ENCODE measurements at places on chromosomes 7 and 10.
A peak's percentile ranks its signal among the peaks of the same experiment; 100 is the strongest.

DNA sequence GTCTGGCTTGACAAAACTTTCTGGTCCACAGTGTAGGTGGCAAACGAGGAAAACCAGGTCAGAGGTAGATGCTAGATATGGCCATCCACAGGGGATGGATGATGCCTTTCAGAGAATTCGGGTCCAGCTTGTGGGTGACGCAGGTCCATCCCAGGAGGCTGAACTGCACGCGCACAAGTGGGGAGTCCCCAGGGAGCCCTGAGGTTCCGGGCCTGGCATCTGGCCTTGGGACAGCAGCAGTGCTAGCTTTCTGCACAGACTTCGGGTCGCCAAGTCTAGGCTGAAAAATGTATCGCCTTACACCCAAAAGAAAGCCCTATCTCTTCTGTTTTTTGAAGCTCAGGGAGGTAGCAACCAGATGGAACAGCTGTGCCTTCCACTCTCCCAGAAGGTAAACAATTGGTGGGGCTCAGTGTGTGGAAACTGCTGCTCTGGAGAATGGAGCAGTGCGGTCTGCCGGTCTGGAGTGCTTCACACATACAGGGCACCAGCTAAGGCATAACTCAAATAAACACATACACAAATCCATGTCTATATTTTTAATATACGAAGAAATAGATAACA is 119.3 kb upstream of the ACBD5 start:
- DNase-seq, result no peak

GRCh38 chr7:30931161-30931928 is 19.7 kb downstream of the AQP1 start:
- no peak for DNase-seq

- no peak for DNase-seq
Observed at GRCh38 chr10:8060010-8060703, 5.7 kb downstream of the GATA3 start.

DNA sequence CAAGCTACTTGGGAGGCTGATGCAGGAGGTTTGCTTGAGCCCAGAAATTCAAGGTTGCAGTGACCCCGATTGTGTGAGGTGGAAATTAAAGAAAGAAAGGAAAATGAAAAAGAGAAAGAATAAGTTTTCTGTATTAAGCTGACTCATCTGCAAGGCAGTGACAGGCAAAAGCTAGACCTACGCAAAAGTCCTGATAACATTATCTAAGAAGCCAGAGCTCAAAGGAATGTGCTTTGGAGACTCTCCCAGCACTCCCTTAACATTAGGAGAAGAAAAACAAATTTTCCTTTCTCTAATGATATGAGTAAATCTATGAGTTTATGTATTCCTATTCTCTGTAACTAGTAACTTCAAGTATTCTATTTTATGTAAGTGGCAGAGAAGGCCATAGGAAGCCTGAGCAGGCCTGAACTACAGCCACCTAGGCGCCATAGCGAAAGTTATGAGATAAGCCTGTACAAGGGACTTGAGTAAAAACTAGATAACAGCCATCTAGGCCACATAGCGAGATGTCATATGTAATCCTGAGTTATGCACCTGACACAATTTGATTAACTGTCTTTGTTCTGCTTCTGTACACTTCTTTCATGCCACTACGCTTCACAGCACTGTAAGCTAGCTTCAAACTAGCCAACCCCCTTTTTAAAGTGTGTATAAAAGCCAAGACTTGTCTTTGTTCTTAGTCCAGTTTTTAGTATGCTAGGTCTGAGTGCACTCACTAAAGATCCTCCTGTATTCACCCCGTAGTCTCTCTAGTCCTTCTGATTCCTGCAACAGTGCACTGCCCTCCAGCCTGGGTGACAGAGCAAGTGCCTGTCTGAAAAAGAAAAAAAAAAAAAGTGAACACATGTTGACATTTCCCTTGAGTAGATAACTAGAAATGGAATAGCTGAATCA is 9.4 kb upstream of the ZWINT start:
- DNase-seq, result no peak

- DNase-seq, result no peak
Observed at GRCh38 chr10:22544325-22545068, 169.9 kb downstream of the PIP4K2A start.

DNA sequence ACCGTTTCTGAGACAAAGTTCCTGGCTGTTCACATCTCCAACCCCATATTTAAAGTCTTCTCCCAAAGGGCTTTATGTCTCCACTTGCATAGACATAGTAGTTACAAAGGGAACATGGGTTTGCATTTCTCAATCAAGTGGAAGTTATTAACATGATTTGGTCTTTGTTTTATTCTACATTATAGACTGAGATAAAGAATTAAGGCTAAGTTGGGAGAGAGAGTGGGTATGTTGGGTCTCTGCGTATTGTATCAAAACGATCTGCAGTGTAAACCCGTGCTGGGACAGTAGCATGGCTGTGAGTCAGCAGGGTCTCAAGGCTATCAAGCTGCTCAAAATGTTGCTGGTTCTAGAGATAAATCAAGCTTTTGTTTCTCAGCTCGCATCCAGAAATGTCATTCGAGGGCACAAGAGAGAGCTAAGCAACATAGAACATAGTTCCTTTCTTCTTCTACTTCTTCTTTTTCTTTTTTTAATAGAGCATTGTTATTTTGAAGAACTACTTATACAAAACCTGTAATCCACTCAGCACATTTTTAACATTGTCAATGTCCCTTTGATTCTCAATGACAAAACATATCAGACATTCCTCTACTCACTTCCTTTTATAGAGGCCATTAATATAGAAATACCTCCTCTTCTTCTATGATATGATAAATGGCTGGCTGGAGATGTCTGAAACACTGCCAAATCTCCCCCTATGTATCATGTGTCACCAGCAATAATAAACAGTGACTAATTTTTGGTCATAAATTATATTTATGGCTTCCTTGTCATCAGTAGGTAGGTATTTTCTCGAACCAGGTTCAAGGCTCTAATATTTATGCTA is 34.5 kb upstream of the RHOBTB1 start:
- no peak for DNase-seq

GRCh38 chr10:75398200-75398691 is 3.3 kb downstream of the ZNF503 start:
- no peak for DNase-seq

DNA sequence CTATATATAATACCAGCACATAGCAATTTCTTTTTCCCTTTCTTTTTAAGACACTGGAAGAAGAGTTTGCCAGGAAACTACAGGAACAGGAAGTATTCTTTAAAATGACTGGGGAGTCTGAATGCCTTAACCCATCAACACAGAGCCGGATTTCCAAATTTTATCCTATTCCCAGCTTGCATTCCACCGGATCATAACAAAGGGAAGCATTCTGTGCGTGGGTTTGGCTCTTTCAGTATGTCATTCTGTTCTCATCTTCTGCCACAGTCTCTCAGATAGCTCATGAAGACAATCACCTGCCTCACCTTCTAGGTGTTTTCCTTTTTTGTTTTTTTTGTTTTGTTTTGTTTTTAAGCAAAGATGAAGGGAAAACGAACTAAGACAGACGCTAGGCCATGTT is 58.6 kb downstream of the SLK start:
- no peak for DNase-seq

DNA sequence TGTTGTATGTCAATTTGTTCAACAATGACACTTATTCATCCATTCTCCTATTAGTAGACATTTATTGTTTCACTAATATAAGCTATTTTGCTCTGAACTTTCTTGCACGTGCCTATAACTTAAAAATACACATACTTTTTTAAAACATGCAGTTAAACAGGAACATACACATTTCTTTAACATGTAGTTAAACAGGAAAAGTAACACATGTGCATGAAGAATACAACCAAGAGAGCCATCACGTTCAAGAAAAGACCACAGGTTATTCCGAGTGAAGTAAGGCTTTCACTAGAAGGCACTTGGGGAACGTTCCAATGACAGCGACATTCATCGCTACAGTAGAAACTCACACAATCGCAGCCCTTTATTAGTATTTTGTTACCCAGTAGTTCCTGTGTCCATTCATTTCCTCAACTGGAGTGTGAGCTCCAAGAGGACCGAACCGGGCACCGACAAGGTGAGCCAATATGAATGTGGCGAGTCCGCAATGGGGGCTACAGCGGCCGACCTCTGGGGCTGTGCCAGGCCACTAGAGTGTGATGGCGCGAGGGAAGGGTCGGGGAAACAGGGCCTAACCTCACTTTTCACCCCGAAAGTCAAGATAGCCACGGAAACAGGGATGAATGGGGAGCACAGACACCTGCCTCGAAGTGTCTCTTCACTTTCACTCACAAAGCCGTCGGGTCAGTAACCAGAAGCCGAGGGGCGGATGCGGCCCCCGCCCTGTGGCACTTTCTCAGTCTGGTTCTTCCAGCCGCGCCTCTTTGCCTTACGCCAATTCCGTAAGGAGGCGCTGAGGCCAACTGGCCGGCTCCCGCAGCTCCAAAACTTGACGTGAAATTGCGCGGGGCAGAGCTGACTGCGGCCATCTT is 775 bp upstream of the SEPTIN7 start:
- peak; percentile 78 for DNase-seq

- no peak for DNase-seq
Observed at GRCh38 chr10:110170142-110170971, 37.0 kb upstream of the MXI1 start.

All from activated B cell treated with CpG ODN at 0.5 μM for 24 hours (primary cell).